Stimulated activated CD4-positive, alpha-beta T cell treated with anti-CD3 and anti-CD28 coated beads, Interleukin-2, amount 100 ng/mL, for 24 hours (primary cell): ENCODE measurements at places on chromosomes 7 and 10.

DNA sequence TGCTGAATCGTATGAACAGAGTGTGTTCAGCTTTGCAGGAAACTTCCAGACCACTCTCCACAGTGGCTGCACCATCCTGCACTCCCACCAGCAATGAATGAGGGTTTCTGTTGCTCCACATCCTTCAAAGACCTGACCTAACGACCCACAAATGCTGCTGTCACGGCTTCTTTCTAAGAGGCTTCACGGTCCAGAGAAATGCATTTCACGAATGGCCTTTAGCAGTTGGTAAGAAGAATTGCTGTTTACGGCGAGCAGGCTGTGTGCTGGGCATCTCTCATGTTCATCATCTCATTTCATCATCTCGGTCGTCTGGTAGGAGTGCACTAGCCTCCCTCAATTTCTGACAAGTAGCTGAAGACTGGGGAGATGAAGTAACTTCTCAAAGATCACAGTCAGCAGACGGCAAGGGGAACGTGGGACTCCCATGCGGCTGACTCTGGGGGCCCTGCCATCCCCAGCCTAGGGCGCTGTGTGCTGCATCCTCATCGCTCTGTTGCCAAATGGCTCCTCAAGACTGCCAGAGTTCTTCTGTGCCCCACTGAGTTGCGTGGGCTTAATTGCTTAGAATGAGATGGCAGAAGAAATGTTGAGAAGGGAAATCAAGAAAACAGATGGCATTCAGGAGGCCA, 72.9 kb downstream of the ADARB2 start:
- no peak for DNase-seq

DNA sequence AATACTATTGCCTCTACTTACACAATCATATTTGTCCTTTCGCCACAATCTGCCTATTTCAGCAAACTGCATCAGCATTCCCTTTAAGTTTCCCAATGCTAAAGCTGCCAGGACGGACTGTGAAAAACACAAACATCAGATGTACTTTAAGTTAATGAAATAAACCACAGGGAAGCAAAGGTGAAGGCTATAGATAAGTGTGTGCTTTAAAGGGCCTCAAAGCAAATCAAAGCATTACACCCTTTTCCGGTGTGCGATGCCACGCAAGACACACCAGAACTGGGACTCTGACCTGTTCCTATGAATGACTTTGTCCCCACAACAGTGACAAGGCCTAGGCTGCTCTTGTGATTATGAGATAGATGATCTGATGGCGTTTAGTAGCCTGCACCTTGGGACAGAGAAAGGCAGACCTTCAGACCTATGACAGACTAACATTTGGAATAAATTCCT, 23.4 kb downstream of the SLC26A3 start:
- no peak for DNase-seq

- no peak for DNase-seq
Observed at GRCh38 chr10:113350311-113351040, 202.4 kb upstream of the HABP2 start.

- DNase-seq: no peak
Observed at GRCh38 chr7:135920478-135920877, 56.7 kb downstream of the MTPN start.

DNA sequence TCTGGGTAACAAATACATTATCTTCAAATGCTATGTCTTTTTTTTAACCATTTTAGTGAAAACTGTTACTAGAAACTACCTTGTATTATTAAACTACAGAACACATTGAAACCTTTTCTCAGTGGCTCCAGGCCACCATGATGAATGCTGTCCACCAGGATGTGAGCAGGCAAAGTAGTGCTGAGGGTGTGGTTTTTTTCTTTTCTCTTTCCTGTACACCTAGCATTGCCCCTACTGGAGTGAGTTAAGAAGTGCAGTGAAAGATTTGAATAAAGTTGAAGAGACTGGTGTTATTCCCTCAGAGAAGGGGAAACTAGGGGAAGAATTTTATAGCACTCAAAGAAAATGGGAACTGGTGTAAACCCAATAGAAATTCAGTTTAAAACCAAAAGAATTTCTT, 120.0 kb upstream of the SAMD8 start:
- no peak for DNase-seq
